ENCODE measurements at places on chromosomes 4 and X.
A peak's percentile ranks its signal among the peaks of the same experiment; 100 is the strongest.

DNA sequence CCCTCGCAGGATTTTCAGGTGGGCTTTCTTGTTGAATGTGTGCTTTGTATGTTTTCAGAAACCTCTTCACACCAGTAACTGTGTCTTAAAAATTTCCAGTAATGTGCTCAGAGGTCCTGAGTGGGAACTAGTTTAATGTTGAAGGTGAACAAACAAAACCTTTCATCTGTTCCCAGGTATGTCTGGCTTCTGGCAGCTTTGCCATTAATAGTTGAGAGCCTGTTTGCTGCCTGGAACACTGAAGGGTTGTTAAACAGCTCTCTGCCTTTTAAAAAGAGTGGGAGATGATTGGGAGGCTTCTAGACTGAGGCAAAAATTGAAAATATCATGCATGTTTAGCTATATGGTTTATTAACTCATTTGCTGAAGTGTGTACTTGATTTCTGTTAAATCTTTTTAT lies 161.2 kb upstream of the AGTR2 start:
- DNase-seq, result no peak

DNA sequence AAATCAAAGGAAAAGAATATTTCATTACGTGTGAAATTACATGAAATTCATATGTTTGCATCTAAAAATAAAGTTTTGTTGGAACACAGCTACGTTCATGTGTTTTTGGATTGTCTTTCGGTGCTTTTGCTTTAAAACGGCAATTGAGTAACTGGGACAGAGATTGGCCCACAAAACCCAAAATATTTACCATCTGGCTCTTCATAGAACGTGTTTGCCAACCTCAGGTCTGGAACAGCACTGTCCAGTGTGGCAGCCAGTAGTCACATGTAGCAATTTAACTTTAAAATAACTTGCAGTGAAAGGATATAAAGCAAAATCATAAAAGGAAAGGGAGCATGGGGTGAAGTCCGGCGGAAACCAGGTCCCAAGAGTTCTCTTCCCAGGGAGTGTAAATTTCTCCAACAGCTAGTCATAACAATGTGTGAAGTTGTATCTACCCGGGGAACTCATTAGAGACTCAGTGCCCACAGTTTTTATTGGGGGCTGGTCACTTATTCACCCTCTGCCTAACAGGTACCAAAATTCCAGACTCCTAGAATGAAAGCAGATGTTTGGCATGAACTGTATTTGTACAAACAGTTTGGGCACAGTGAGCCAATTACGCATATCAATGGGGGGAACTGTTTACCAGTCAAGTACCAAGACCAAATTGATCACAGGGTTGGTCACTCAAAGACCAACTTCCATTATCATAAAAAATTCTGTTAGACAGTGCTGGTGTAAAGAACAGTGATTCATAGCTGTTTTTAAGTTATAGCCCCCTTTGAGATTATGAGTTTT lies 10.3 kb downstream of the OCIAD1 start:
- no peak for DNase-seq

DNA sequence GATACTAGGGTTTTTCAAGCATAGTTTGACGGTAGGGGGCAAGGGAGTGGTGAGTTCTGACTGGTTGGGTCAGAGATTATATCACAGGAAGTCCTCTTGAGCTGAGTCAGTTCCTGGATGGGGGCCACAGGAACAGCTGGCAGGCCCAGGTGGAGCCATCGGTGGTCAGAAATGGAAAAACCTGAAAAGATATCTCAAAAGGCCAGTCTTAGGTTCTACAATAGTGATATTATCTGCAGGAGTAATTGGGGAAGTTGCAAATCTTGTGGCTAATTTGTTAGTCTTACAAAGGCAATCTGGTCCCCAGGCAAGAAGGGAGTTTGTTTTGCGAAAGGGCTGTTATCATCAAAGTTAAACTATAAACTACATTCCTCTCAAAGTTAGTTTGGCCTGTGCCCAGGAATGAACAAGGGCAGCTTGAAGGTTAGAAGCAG lies 159.3 kb downstream of the PTCHD1 start:
- DNase-seq, result peak; percentile 1

- no peak for DNase-seq
Measured at GRCh38 chr4:3207531-3208037, 41.4 kb upstream of the MSANTD1 start.

DNA sequence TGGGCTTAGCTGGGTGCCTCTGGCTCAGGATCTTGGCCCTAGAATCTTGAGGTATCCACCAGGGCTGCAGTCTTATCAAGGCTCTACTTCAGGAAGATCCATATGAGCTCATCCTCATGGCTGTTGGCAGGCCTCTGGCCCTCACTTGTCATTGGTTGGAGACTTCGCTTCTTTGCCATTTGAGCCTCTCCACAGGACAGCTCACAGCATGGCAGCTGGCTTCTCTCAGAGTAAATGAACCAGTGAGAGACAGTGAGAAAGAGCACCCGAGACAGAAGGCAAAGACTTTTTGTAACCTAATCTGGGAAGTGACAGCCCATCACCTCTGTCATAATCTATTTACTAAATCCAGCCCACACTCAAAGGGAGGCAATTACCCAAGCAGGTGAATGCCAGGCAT lies 236.8 kb downstream of the GPAT3 start:
- no peak for DNase-seq

DNA sequence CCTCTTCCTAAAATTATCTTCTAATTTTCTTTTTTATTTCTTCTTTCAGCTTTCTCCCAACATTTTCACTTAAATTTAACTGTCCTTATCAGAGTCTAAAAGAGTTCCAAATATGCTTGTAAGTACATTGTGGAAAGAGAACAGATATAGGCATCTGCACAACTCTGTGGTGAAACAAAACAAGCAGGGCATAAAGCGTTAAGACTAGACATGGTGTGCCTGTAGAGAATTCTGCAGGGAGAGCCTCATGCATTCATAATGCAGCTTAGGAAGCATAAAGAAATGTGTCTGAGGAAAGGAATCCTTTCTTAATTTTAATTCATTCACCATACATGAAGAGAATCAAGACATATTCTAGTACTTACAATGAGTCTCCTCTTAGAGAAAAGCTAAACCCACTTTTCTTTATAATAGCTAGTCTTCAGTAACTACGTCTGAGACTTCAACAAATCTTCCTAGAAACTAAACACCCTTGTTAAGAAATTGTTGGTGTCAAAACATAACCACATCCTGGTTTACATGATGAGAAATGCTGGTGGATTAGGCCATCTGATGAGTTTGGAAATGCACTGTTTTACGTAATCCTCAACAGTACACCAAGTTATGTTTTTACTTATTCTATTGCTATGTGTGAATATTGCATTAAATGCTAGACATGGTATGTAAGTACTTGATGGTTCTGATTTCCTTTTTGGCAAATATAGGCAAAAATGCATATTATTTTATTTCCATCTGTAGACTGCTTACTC lies 307.8 kb upstream of the GIMD1 start:
- no peak for DNase-seq

DNA sequence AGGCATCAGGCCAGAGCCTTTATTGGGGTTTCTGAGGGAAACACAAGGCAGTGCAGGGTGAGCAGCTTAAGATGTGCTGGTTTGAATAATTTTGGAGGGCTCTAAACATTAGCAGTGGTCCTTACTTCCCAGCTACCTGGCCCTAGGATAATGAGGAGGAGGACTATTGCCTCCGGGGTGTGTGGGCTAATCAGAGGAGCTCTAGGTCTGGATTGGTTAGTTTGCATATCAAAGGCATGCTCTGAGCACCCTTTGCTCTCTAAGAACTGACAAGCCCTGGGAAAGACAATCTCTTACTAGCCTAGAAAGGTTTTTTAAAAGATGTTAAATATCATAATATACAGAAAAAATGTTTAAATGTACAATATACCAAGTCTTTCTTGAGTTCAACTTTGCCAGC lies 58.4 kb downstream of the RXFP1 start:
- no peak for DNase-seq

DNA sequence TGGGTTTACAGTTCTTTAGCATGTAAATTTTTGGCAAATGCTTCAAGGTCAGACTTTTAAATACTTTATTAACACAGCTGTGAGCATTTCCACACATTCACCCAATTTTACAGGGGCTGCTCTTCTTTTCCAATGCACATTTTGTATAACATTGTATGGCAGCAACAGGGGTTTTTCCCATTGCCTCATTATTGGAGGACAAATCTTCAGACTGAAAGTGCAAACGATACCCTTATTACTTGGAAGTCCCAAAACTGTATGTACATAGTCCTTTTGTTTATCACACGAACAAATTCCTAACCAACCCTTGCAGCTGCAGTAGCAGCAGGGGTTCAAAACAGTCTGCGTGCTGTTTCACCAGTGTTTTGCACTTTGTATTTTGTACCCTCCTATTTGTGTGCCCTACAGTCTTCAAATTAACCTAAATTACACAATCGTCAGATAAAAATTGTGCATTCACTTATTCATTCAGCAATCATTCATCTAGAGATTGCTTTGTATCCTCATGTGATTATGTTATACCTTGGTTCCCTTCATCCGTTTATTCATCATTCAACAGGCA lies 330.7 kb upstream of the RASGEF1B start:
- no peak for DNase-seq

DNA sequence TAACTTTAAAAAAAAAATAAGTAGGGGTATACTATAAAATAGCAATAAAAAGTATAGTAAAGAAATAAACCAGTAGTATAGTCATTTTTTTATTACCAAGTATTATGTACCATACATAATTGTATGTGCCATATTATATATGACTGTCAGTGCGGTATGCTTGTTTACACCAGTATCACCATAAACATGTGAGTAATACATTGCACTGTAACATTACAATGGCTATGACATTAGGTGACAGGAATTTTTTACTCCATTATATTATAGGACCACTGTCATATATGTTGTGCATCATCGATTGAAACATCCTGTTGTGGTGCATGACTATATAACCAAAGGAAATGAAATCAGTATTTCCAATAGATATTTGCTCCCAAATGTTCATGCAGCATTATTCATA lies 176.9 kb upstream of the ARHGAP24 start:
- DNase-seq, result no peak

Measured in activated naive CD8-positive, alpha-beta T cell treated with anti-CD3 and anti-CD28 coated beads, Interleukin-2, amount 50 U/mL, for 24 hours (primary cell).